ENCODE measurements at places on chromosomes 2 and 18.

- DNase-seq = no peak
Observed at GRCh38 chr18:30623401-30624065, 419.0 kb downstream of the DSC3 start.

- DNase-seq = no peak
Observed at GRCh38 chr2:200244111-200244510, 62.4 kb upstream of the SPATS2L start.

- DNase-seq = no peak
Observed at GRCh38 chr2:44970846-44971450, 29.4 kb downstream of the SIX3 start.

DNA sequence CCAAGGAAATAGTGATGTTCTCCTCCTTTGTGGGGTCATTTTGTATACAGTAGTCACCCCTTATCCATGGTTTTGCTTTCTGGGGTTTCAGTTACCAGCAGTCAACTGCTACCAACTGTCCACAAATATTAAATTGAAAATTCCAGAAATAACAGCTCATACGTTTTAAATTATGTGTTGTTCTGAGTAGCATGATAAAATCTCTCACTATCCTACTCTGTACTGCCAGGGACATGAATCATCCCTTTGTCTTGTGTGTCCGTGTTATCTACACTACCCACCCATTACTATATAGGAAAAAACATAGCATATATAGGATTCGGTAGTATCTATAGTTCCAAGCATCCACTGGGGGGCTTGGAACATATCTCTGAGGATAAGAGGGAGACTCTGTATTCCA lies 120.9 kb upstream of the DCC start:
- DNase-seq = no peak

- DNase-seq = no peak
Observed at GRCh38 chr2:58906081-58906645, 665.0 kb upstream of the FANCL start.

DNA sequence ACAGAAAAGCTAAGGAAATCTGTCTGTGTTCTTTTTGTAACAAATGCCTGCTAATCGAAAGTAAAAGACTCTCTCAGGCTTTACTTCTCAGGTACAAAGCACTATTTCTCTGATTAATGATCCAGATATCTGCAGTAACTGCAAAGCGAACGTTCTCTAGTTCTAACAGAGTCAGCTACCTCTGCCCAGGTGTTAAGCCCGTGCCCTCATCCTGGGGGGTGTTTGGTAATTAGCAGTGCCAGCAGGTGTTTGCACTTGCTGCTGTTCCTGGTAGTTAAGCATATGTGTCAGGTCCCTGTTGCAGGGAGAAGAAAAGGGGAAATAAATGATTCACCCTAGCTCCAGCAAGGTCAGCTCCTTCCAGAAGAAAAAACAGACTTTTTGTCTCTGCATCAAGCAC lies 58.8 kb upstream of the CRIM1 start:
- no peak for DNase-seq

DNA sequence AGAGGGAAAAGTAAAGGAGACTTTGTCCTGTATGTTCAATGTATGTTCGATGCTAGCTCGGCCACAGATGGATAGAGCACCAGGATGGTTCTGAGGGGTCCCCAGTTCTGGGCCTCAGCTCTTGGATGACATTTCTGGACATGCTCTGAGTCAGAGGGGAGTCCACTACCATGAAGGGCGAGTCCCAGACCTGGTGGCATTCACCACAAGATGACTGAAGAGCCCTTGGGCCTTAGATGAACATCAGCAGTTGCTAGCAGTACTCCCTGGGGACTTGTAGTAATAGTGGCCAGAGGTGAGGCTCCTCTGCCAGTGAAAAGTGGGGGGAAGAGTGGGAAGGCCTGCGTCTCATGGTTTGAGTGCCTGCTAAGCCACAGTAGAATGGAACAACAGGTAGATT lies 109.5 kb downstream of the GRB14 start:
- no peak for DNase-seq

DNA sequence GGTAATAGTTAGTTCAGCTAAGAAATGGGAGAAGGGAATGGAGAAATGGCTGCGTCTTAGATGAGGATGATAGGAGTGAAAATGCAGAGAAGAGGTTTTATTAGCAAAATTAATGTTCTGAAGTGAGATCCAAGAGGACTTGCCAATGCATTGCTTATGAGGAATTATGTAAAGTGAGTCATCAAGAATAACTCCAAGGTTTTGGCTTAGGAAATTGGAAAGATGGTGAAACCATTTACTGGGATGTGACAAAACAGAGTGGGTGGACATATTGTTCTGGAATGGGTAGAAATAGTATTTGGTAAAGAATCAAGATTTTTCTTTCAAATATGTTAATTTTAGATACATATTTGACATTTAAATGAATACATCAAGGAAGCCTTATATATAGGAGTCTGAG lies 306.6 kb upstream of the CYRIA start:
- no peak for DNase-seq

GRCh38 chr2:25331686-25332365 lies 9.9 kb downstream of the DNMT3A start:
- peak; percentile 50 for DNase-seq

GRCh38 chr2:47327295-47327694 lies 75.7 kb upstream of the MSH2 start:
- DNase-seq = no peak

- no peak for DNase-seq
Observed at GRCh38 chr2:193279361-193279760, 1084.6 kb upstream of the TMEFF2 start.

- no peak for DNase-seq
Observed at GRCh38 chr2:152054593-152054992, 44.3 kb downstream of the CACNB4 start.

- DNase-seq = no peak
Observed at GRCh38 chr2:8701681-8702379, 20.0 kb downstream of the ID2 start.

DNA sequence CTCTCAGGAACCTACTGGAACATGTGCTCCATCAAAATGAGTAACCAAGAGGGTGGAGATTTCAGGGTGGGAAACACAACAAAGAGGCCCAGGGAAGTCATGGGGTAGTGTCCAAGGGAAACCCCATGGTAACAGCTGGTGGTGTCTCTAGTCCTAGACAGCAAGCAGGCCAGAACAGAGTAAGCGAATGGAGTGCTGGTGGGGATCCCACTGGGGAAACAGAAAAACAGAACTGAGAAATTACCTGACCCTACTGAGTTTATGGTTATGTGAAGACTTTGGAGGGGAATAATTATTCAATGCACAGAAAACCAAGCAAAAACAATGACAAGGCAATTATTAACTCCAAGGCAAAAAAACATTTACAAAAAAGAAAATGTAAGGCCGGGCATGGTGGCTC lies 16.9 kb downstream of the ERCC3 start:
- no peak for DNase-seq

GRCh38 chr2:56465491-56465890 lies 281.7 kb downstream of the CCDC85A start:
- DNase-seq = no peak

- no peak for DNase-seq
Observed at GRCh38 chr2:31475692-31476091, 61.1 kb upstream of the XDH start.

- no peak for DNase-seq
Observed at GRCh38 chr18:76972241-76972640, 149.9 kb downstream of the ZNF236 start.

- no peak for DNase-seq
Observed at GRCh38 chr2:127029350-127030051, 77.5 kb downstream of the BIN1 start.

GRCh38 chr18:51399491-51400122 lies 202.1 kb upstream of the MEX3C start:
- no peak for DNase-seq

- DNase-seq = no peak
Observed at GRCh38 chr2:128438586-128438985, 119.9 kb upstream of the HS6ST1 start.

GRCh38 chr2:79596403-79596802 lies 83.6 kb downstream of the CTNNA2 start:
- no peak for DNase-seq

- DNase-seq = no peak
Observed at GRCh38 chr2:86211033-86211795, 12.0 kb downstream of the MRPL35 start.

GRCh38 chr2:36664696-36665076 lies 31.8 kb upstream of the VIT start:
- DNase-seq = no peak

- DNase-seq = peak; percentile 6
Observed at GRCh38 chr18:61893309-61893970, 633 bp upstream of the RNF152 start.

GRCh38 chr18:32025744-32026143 lies 7.1 kb downstream of the RNF125 start:
- no peak for DNase-seq

GRCh38 chr18:8496186-8496585 lies 113.1 kb upstream of the RAB12 start:
- DNase-seq = no peak

DNA sequence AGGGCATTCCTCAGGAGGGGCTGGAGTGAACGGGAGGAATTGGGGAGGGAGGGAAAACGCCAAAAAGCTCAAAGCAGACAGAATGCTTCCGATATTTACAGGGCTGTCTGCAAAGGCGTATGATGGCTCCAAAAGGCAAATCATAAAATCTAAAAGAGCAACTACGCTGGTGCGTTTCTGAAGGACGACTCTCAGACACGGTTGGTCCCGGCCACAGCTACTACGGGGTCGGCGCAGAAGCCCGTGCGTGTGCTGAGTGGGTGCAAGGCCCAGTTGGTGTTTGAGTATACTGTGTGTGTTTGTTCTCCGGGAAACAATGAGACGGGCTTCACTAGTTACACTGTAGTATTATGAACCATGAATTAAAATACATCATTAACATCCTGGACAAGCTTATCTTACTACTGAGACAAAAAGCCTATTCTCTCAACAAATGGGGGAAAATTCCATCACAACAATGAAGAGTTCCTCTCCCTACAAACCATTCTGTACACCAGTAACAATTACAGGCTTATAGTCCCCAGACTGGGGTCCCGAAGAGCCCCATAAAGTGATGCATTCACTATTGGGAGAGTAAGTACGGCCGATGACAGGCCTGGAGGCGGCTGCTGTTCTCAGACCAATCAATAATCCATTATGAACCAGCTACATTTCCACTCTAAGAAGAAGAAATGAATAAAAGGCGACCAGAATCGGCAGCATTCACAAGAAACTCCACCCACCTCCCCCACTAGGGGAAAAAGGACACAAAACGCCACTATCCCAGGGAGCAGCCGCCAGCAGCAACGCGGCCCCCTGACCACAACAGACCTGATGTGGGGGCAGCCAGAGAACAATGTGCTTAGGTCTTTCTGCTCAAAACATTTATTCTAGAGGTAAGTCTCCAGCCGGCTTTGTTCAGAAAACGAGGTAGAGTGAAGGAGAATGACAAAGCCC lies 43.4 kb downstream of the ZNF516 start:
- DNase-seq = no peak

DNA sequence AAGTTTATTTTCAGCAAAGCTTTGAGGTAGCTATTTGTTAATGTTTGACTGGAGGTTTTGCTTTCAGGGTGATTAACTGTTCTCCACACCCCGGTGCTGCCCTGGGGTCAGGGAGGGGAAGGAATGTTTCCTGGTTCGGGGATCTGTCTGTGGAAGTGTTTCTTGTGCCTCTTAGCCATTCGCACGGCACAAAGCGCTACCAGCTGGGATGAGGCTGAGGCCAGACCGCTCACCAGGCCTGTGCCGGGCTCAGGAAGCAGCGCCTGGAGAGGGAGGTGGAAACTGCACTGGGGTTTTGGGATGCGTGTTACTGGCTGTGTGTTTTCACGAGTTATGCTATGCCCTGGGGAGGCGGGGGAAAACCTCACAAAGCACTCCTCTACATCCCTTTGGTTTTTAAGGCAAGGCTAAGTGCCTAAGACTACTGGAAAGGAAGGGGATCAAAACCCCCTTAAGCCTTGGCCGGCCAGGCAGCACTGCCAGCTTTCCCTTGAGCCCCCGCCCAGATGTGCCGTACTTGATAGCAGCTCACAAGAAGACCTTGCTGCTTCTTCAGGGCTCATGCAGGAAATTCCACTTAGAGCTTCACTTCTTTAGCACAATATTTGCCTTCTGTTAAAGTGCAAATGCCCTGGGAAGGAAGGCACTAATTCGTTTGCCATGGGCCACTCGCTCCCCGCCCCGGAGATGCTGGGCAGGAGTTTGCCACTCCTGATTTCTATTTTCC lies 65.7 kb upstream of the CNGA3 start:
- DNase-seq = no peak

DNA sequence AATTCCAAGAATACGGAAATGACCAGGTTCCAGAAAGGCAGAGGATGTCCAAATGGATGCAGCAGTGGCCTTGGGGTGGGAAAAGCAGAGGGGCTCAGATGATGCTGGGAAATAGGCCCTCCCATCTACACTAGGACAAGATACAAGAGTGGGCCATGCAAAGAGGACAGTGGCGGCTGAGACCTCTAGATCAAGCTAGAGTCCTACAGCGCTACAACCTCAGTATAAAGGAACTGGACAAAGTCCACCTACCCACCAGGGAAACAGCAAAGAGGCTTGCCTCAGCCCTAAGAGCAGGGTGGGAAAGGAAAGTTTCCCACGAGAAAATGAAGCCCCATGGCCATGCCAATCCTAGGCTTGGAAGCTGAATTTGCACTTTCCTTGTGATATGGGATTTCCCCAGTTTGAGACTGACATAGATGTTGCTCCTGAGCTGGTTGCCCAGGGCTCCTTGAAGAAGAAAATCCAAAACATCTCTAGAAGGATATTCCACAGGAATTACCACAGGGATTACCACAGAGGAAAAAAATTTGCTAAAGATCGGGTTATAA lies 282.2 kb downstream of the MREG start:
- no peak for DNase-seq

DNA sequence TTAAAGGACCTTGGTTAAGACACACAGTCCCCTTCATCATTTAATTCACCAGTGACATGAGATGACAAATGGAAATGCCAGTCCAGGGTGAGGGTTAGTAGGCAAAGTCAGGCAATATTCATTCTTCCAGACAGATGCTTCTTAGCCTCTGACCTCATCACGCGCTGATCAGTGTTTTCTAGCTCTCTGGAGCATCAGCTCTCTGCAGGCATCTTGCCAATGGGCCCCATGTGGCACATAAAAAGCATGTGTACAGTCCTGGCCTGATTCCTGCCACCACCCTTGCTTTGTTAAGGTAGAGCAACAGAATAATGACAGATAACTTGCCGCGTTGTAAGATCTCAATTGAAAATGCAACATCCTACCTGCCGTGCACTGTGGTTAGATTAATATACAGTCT lies 20.3 kb upstream of the NPAS2 start:
- no peak for DNase-seq

DNA sequence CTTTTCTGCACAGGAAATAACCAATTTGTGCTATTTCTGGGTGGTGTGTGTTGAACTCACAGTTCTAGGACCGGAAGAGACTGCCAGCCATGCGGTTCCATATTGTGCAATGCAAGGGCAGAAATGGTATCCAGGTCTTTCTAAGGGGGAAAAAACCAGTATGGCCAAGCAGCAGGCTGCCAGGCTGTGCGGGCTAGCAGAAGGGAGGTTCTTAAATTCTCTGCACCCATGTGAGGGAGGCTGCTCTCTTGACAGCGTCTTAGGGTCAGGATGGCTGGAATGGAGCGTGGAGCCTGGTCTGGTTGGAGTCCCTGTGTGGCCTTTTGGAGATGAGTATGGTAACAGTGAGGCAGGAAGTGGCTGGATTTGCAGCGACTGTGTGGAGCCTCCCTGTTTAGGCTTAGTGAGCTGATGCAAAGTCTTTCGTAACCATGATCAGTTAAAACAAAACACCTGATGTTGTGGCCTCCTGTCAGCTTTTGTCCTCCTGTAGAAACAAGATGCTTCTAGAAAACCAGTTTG lies 52.6 kb downstream of the NCK2 start:
- no peak for DNase-seq

All from activated T-cell treated with anti-CD3 and anti-CD28 coated beads for 48 hours (primary cell).